ENCODE measurements at places on chromosomes 4 and X.

DNA sequence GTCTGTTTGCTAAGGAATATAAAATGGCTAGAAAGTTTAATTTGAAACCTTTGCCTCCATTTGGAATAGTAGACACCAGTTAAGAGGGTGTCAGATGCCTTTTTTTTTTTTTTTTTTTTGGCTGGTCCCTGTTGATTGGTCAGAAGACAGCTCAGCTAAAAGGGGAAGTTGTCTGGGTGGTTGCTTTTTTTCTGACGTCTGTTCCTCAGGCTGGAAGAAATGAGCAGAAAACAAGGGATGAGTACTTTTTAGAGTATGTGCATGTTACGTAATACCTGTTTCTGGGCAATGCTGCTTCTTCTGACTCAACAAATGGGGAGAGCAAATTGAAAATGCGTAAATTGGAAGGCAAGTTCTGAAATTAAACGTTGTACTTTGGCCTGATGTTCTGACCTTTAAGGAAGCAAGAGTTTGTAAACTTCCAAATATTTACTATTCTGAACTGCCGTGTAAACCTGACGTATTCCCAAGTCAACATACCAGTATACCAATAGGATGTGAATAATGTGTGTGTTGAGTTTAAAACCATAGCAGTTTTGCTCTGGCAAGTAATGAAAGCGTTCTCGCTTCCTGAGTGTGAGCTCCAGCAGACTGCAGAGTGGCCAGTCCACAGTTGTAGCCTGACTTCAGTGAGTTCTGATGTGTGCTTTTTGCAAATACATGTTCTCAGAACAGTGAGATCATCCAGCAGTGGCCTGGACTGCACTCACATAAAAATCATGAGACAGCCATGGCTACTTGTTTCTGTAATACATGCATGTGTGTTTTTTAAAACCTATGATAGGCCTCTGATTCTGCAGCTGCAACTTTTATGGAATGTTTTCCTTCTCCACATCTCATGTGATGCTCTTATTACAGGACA lies 1.7 kb downstream of the SAT1 start:
- no peak for DNase-seq

DNA sequence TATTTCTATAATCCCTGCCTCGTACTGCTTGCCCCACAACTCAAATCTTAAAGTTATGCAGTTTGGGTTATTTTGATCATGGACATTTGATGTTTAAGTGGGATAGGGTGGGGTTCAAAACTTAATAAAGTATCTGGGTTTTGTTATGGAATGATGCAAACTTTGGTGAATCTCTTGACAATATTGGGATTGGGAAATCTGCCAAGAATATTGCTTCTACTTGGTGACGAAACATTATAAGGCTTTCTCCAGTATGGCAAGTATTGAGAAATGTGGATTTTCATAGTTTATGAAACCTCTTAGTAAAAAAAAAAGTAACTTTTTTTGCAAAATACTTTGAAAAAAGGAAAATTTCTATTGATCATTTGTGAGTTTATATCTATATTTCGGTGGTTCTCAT lies 130.8 kb upstream of the SFRP2 start:
- no peak for DNase-seq

DNA sequence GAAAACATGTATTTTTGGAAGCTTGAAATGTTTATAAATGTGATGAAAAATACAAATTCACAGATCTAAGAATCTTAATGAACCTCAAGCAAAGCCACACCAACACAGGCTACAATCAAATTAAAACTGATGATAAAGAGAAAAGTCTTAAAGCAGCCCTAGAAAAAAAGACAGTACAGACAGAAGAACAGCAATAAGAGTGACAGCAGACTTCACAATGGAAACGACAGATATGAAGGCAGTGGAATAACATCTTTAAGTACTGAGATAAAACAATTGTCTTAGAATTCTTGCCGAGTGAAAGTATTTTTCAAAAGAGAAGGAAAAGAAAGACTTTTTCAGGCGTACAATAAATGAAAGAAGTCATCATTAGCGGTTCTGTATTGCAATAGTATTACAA lies 423.6 kb upstream of the LCORL start:
- no peak for DNase-seq

DNA sequence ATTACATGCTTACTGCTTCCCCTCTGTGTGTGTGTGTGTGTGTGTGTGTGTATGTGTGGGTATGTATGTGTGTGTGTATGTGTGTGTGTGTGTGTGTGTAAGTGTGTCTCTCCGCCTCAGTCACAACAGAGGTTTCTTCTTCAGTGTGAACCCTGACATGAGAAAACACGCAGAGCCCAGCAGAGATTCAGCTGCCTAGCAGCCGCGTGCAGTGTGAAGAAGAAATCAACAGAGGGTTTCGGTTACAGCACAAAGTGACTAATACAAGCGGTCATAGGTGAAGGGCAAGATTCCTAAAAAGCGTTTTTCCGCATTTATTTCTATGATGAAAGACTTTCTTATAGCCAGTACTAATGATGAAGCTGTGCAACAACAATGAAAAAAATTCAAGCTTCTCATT lies 55.3 kb upstream of the ZFP42 start:
- DNase-seq, result no peak

- DNase-seq, result peak; percentile 95
Observed at GRCh38 chr4:5753766-5754528, 42.9 kb downstream of the EVC start.

DNA sequence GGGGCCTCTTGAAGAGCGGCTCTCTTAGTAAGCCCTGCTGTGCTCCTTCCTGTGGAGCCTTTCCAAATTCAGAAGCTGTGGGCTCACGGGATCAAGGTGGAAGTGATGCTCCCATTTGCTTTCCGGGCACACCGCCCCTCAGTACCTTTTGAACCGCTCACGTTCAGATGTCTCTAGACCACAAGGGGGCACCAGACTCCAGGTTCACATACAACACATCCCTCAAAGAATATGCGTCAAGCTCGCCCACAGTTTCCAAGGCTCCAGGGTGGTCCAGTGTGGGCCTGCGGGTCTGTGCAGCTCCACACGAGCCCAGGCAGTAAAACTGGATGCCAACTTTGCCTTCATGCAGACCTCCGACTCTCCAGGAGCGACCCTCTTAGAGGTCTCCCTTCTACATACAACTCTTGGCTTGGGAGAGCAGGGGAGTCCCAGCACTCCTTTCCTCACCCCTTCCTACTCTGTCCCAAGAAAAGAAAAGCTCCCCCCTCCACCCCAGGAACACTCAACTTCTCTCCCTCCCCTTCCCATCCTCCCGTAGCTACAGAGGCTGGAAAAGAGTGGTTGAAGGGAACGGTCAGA lies 11.0 kb downstream of the SUPT20HL1 start:
- peak; percentile 16 for DNase-seq

GRCh38 chr4:38455092-38455862 lies 208.7 kb upstream of the KLF3 start:
- no peak for DNase-seq

- DNase-seq, result no peak
Observed at GRCh38 chr4:16192631-16193518, 33.4 kb downstream of the TAPT1 start.

DNA sequence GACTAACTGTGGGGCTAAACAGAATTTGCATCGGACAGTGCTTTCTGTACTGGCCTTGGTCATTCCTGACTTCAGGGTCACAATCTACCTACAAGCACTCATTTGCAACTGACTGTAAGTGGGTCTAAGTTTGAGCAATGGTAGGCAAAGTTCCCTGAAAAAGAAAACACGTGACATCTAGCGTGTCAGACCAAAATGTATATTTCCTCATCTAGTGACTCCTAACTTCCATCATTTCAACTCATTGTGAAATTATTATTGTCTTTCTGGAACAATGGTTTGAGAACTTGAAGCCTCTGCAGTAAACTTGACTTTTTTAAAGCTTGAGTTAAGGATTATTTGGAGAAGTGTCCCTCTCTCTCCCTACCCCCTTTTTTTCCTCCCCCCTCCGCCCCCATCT lies 113.6 kb downstream of the MID1 start:
- no peak for DNase-seq

- DNase-seq, result peak; percentile 44
Observed at GRCh38 chrX:46841346-46841745, 4.5 kb downstream of the RP2 start.

DNA sequence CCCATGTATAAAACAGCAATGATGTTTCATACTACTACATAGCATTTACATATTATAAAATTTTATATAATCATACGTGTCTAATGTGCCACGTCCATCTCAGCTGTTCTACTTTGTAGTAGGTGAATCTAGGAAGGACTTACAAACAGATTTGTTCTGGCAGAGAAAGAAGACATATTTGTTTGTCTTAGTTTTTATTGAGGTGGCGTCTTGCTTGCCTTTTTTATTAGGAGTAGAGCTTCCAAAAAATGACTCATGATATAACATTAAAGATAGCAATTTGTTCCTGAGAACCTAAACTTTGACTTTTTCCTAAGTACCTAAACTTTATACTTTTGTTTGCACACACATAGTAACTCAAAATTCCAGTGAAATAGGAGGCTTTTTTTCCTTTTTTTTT lies 64.6 kb downstream of the CLDN22 start:
- no peak for DNase-seq

GRCh38 chr4:4869731-4870571 lies 10.5 kb downstream of the MSX1 start:
- no peak for DNase-seq

- DNase-seq, result no peak
Observed at GRCh38 chr4:86706923-86707597, 112.9 kb downstream of the PTPN13 start.

GRCh38 chr4:6403400-6403685 lies 69.1 kb downstream of the PPP2R2C start:
- DNase-seq, result no peak
